ENCODE measurements at places on chromosomes 6 and 20.

DNA sequence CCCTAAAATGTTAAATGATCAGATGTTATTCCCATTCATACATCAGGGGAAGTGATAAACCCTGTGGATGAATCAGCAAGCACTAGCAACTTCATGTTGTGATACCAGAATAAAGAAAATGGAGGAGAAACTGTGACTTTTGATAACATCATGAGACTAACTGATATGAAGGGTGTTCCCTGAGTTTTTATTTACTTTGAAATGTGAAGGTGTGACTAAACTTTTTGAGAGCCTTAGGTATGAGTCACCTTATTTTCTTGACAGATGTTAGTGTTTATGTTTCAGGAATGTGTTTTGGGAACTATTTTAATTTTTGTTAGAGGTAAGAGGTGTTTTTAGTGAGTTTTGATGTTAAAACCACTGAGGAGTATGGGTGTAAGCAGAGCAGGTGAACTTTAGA is 4.4 kb downstream of the PARD6B start:
- H3K4me1 ChIP-seq, result peaks cover 28% of the 10 kb centered on the region
- no peak for DNase-seq
- H3K27ac ChIP-seq, result no peak overlapping the region
- peak overlapping the region; percentile 19 for H3K4me3 ChIP-seq

DNA sequence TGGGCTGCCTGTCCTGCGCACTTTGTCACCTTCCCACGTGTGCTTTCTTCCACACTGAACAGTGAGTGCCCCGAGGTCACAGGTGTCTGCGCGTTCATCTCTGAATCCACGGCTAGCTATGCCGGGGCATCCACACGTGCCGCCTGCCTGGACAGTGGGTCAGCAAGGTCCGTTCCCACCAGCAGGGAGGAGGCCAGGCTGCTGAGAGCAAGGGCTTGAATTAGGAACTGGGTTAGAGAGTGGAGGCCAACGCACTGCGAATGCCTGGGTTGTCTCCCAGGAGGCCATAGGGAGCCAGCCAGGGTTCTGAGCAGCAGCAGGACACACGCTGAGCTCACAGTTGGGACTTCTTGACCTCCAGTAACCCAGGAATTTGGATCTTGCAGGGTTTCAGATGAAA is 248.1 kb downstream of the TAF4 start:
- H3K4me1 ChIP-seq, result no peaks in the 10 kb centered on the region
- H3K27me3 ChIP-seq, result no peaks in the 10 kb centered on the region
- no peak overlapping the region for H3K27ac ChIP-seq

GRCh38 chr6:219641-220198 is 72.6 kb upstream of the DUSP22 start:
- no peaks in the 10 kb centered on the region for H3K4me1 ChIP-seq
- no peak overlapping the region for H3K27ac ChIP-seq
- no peaks in the 10 kb centered on the region for H3K27me3 ChIP-seq
- peak; percentile 73 for DNase-seq

DNA sequence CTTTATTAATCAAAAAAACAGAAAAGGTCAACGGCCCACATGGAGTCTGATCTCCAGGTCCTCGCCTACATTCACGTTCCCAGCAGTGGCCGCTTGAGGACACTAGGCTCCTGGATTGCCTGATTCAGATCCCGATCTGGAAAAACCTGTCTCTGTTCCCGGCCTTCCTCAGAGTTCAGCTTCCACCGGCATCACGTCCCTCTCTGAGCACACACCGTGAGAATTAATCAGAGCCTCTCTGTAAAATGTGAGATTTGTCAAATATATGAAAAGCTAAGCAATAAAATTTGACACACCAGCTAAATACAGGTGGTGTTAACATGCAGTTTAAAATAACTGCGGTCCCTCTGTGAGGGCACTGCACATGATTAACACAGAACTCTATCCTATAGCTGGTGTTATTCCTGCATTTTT is 122.8 kb upstream of the COL21A1 start:
- no peaks in the 10 kb centered on the region for H3K4me1 ChIP-seq
- no peaks in the 10 kb centered on the region for H3K27me3 ChIP-seq
- DNase-seq, result peak; percentile 86
- H3K36me3 ChIP-seq, result no peaks in the 10 kb centered on the region
- H3K4me3 ChIP-seq, result no peak overlapping the region
